ENCODE measurements at places on chromosomes 12 and 14.

DNA sequence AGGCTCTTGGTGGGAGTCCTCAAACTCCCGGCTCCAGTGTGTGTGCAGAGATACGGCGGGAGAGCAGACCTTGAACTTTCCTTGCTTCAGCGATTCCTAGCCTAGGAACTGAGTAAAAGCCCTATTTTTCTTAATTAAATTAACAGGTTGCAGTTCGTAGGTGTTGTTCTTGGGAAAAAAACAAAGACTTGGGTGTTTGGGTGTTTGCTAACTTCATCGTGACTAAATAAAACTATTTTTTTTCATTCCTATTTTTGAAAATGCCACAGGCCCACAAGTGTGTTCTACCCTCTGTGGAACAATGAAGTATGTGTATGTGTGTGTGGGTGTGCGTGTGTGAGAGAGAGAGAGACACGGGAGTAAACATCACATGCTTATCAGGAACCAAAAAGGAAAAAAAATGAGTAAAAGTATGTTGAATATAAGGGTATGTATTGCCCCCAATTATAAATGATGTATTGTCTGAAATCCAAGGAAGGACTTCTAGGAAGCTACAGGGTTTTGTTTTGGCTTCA is 651 bp downstream of the TMEM117 start:
- peak; percentile 15 for ATAC-seq

GRCh38 chr12:7907009-7907408 is 29.0 kb downstream of the SLC2A3 start:
- no peak for ATAC-seq

- peak; percentile 37 for ATAC-seq
These were observed 694 bp downstream of the AKAP5 start for GRCh38 chr14:64465831-64466554.

DNA sequence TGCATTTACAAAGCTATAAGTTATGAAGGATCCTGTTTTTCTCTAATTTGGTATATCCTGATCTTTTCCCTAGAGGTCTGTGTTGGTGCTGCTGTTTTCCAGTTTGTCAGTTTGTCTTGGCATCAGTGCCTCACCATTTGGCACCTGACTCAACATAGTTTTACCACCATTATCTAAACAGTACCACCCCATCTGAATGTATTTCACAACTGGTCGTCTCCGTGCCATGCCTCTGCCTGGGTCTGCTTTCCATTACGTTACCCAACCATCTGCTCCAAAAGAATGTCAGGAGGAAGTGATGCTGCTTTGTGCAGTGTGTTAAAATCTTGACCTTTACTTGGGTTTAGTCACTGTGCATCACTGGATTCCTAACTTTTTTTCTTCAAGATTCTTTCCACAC is 129.3 kb upstream of the RASSF8 start:
- peak; percentile 22 for ATAC-seq

- no peak for ATAC-seq
These were observed 205.2 kb downstream of the PAX9 start for GRCh38 chr14:36866867-36867266.

- no peak for ATAC-seq
These were observed 53.8 kb downstream of the FZD10 start for GRCh38 chr12:130216031-130216430.

GRCh38 chr12:24396224-24396623 is 446.8 kb upstream of the SOX5 start:
- peak; percentile 74 for ATAC-seq

GRCh38 chr12:85369365-85370154 is 89.5 kb downstream of the ALX1 start:
- no peak for ATAC-seq

- peak; percentile 34 for ATAC-seq
These were observed 3.5 kb downstream of the LPAR5 start for GRCh38 chr12:6632026-6632983.

DNA sequence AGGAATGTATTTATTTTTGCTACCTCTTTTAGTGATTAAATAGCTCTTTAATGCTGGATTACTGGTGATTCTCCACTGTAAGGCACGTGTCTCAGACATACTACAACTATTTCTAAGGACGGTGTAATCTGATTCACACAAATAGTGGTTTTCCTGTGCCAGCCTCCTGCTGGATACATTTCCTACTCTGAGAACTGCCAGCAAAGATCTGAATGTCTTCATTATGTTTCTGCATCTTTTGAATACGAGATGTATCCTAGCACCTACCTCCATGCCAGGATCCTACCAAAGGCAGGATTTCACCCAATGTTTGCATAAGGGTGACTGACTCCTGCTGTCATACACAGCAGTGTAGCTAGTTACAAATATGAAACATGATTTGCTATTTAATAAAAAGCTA is 120.6 kb downstream of the PRICKLE1 start:
- no peak for ATAC-seq

- no peak for ATAC-seq
These were observed 4.5 kb upstream of the CACNA2D4 start for GRCh38 chr12:1922985-1923384.

- ATAC-seq: no peak
These were observed 934 bp upstream of the TAPBPL start for GRCh38 chr12:6450869-6451347.

- ATAC-seq: peak; percentile 70
These were observed 170.5 kb downstream of the TSPAN9 start for GRCh38 chr12:3247629-3248161.

GRCh38 chr12:2495417-2496112 is 299.2 kb upstream of the FKBP4 start:
- ATAC-seq: no peak

Measured in motor neuron (in vitro differentiated cells).